SK-N-MC (cell line): ENCODE measurements at places on chromosomes 11 and 22.

- no peak for DNase-seq
Measured at GRCh38 chr11:26830218-26830617, 108.4 kb upstream of the SLC5A12 start.

- peak; percentile 48 for DNase-seq
Measured at GRCh38 chr11:110522471-110522870, 92.7 kb downstream of the FDX1 start.

GRCh38 chr22:49100316-49100715 is 727.4 kb downstream of the BRD1 start:
- no peak for DNase-seq

DNA sequence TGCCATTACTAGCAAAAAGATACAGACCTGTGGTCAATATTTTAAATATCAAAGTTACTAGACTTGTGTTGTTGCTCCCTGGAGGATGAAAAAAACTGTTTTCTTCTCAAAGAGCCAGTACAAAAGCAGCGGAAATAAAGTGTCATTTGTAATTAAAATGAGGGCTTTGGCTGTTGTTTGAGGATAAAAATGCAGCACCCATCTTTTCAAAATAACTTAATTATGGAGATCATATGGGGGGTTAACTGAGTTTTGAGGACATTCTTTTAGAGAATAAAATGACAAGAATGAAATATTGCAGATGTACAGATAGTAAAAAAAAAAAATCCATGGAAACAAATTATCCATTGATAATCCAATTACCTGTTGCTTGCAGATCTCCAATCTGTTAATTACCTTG is 1484.4 kb downstream of the LRRC4C start:
- no peak for DNase-seq

- DNase-seq: no peak
Measured at GRCh38 chr11:66467034-66467659, 442 bp downstream of the PELI3 start.

DNA sequence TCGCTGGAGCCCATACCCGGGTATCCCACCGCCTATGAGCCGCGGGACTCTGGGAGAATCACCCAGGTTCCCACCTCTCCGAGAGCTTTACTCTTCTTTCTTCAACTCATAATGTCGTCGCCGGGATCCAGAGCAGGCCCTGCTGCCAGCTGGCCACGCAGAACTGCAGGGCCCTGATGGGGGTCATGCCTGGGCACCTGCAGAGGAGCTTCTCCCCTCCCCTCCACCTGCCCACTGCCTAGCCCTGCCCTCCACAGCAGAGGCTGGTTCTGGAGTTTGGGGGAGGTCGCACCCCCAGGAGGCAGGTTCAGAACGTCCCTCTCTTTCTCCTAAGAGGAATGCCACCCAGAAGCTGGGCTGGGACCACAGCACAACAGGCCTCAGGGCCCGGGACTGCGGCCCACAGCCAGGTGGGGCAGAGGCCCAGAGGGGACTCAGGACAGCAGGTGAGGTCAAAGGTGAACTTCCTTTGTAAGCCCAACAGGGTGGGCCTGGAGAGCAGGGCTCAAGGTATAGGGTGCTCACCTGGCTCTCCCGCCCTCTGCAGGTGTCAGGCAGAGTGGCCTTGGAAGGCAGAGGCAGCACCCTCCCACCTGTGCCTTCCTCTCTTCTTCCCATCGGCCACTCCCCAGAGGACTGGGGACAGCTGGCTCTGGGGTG is 1.9 kb downstream of the SLC25A45 start:
- DNase-seq: no peak

DNA sequence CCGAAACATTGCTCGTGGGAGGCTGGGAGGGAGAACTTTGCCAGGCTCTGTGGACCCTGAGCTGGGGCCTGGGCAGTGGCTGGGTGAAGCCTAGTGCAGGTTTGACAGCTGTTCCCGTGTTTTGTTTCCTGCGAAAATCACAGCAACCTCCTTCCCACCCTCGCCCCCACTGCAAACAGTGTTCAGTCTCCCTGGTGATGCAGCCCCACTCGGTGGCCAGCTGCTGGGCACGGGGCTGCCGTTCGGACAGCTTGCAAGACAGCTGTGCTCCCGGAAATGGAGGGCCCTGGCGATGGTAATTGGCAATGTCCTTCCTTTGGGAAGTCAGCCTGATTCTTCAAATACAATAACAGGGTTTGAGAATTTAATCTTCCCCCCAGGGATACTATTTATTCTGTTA is 10.4 kb upstream of the GAL start:
- DNase-seq: no peak

DNA sequence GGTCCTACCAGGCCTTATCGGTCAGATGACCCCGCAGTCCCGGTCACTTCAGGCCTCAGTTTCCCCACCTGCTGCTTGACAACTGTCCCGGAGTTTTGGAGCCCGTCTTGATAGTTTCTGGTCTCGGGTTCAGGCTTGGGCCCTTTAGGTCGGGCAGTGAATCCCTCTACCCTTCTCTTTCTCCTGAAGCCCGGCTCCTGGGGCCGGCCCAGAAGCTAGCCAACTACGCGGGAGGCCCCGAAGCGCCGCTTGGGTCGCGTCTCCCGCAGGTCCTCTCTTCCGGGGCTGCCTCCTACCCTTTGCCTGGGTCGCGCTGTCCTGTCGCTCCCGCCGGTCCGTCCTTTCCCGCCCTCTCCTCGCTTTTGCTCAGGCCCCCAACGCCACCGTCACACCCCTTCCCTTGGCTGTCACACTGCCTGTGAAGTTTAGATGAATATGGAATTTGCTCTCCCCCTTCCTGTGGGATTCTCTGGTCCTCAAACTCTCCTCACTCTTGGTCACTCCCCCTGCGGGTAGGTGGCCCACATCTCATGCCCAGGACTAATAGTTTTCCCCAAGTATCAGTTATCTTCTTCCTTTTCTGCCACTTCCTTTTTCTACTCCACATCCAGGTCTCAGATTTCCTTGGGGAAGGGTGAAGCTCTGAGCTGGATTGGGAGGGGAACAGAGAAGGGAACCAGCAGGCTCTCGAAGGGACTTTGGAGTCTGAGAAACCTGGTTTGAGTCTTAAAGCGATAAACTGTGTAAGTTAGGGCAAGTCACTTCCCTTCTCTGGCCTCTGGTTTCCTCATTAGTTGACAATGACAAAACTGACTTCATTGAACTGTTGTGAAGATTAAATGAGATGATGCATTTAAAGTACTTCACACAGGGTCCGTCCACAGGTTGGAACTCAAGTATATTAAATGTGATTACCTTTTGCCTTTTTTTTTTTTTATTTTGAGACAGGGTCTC is 790 bp downstream of the RAB1B start:
- no peak for DNase-seq

DNA sequence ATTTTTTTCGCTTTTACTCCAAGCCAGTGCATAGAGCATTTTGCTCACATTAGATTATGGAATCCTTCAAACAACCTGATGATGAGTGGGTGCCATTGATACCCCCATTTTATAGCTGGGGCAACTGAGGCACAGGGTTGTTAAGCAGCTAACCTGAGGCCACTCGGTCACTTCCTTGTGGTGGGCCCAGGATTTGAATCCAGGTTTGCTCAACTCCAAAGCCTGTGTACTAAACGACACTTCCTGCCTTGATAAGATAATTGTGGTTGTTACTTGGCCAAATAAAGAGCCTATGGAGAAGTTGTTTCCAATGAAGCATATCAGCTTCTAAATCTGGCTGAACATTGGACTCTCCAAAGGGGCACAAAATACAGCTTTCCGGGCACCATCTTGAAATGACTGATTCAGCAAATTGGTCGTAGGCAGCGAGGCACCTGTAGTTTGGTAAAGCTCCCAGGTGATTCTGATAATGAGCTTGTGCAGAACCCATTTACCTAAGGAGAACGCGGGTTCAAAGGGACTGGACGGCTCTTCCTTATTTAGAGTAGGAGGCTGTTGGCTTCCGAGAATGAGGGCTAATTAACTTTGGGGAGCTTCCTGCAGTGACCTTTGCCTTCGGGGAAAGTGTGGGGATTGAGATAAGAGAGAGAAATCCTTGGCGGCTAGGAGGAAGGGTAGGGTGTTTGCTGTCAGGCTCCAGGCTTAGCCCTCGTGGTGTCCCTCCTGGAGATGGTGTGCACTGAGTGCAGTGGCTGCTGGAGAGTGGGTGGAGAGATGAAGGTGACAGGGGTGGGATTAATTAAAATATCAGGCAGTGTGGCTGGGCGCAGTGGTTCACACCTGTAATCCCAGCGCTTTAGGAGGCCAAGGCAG is 17.5 kb upstream of the EHF start:
- DNase-seq: no peak

- no peak for DNase-seq
Measured at GRCh38 chr11:8025123-8025522, 38.0 kb downstream of the EIF3F start.
